ENCODE measurements at places on chromosomes 2 and 18.
A peak's percentile ranks its signal among the peaks of the same experiment; 100 is the strongest.

DNA sequence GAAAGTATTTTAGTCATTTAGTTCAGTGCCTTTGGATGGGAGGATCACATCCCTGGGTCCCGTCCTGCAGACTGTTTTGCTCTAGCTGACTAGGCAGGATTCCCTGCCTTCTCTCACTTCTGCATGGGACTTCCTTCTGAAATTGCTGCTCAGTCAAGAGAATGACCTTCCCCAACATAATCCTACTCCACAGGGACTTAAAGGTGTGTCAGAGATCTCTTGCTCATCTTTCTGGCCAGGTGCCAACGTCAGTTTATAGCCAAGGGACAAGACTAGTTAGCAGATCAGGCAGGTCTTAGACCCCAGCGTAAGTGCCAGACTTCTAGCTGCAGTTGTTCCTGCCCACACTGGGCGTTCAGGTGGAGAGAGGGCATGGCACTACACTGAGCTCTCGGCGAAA lies 9.5 kb upstream of the IL1B start:
- no peak for DNase-seq

DNA sequence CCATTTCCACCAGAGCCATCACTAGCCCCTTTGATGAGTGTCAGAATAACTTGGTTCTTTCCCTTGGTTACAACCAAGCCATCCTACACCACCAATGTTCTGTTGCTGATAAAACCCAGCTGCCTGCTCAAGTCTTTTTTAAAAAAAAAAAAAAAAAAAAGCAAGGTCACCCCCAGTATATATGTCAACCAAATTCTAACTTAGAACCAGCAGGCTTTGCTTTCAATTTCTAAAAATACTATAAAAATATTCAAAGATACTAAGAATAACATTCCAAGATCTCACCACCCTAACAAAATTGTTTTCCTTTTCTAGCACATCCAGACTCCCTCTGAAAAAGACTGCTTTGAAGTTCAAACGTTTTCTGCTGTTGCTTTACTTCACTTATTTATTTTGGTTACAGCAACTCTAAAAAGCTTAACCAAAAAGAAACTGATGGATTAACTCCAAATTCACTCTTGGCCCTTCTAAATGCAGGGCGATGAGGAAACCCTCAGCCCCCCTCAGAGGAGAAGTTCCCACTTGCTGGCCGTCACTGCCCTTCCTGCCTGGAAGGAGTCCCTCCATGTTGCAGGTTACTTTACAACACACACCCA lies 10.9 kb downstream of the UXS1 start:
- DNase-seq = no peak

DNA sequence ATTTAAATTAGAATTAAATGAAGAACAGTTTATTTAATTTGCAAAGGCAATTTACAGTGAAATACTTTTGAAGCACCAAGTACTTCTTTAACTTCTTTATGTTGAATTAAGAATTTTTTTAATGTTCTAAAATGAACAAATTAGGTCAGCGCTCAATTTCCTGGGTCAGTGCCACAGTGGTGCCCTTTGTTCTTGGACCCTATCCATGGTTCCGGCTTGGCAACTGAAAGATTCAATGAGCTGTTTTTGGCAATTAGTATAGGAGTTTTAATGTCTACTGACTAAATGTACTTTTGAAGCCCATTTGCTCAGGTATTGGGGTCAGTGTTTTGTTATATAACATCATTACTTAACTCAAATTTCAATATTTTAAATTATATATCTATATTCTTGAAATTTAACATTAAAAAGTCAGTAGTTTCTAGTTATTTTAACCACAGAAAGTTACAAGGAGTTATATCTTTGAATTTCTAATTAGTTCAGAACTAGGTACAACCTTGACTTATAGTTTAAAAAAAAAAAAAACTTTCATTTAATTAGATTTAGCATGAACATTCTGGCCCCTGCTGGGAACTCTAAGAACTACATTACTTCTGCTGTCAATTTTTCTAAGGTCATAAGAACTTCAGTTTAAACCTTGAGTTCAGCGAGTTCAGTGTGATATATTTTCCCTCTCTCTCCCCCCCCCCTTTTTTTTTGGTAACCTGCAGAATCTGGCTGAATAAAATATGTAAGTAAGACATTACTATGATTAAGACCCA lies 7.6 kb upstream of the MSTN start:
- peak; percentile 22 for DNase-seq

- DNase-seq = no peak
Measured at GRCh38 chr2:191427031-191427430, 181.8 kb downstream of the MYO1B start.

DNA sequence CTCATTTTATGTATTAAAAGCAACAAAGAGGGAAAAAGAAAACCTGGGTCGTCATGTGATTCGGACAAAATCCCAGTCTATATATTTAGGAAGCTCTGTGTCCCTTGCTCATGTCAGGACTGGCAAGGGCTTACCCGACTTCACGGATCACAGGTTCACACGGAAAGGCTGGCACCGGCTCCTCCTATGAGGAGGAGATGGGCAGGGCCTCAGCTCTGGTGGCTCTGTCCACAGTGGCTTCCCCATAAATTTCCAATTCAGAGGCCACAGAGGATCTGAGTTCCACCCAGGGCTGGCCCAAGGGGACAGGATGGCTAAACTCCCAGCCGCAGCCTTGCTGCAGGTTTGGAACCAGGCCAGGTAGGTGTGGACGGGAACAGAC lies 186.8 kb downstream of the BCL2 start:
- no peak for DNase-seq

DNA sequence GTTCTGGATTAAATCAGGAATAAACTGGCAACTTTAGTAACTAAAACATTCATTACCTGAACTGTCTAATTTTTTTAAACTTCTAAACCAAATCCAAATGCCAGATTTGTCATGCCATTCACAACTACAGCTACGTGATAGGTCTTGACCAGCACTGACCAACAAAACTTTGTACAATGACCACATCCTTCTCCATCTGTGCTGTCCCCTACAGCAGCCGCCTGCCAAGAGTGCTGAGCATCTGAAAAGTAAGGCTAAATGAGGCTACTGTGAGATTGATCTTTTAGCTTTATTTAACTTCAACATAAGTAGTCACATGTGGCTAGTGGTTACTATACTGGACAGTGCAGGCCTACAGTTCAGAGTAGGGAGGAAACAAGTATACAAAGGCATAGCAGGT lies 7.6 kb downstream of the FAM168B start:
- no peak for DNase-seq

DNA sequence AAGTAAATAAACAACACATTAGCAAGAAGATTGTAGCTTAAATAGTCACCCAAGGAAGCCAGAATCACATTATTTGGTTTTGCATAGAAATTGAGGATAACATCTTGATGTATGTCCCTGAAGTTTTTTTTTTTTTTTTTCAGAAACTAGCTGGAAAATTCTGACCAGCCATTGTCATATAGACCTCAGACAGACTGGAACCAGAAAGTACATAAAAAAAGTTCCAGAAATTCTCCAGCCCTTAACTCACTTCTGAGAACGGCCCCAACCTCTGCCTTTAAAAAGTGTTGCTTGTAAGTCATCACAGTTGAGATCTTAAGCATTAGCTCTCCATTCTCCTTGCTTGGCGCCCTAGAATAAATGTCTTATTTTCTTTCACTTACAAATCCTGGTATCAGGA lies 350.5 kb downstream of the CCDC85A start:
- peak; percentile 52 for DNase-seq

GRCh38 chr2:66001538-66001937 lies 433.4 kb upstream of the MEIS1 start:
- no peak for DNase-seq

DNA sequence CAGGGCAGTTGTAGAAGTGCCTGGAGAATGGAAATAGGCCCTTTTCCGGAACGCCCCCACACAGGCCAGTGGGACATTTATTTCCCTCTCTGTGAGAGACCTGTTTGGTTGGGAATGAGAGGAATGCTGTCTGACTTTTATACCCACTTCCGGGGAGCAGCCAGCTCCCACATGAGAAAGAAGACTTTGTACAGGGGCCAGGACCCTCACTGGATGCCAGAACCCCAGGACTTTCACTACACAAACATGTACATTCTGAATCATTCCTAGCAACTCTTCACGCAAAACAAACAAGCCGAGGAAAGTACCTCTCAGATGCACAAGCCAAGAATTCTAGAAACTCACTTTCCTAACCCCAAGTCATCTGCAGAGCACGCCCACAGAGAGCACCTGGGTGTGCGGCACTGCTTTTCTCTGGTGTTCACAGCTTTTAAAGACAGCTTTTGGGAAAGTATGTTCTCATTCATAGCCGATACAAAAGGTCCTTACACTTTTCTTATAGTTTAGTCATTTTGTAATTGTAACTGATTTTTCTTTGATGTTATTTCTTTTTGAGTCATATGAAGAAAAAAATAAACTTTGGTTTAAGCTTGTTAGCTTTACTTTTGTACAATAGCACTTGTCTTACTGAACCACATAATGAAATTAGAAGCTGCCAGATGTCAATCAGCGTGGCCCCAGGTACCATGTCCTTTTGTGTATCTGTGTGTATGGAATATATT lies 856.1 kb upstream of the ID2 start:
- peak; percentile 96 for DNase-seq

- DNase-seq = no peak
Measured at GRCh38 chr2:60715561-60715960, 40.5 kb upstream of the PAPOLG start.

DNA sequence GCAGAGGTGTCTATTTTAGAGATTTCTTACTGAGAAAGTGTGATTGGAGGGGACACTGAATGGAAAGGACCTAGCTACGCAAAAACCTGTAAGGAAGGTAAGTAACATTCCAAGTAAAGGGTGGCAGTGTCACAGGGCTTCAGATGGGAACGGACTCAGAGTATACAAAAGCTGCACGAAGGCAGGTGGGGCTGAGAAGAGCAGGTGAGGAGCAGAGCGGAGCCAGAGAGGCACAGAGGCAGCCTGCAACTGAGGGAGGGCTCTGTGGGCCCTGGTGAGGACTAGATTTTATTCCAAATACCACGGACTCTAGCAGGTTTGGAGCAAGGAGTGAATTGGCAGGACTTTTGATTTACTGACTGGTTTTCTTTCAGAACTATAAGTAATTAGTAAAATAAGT lies 331.3 kb upstream of the PKDCC start:
- no peak for DNase-seq

Measured in NCI-H226 (cell line).